ENCODE measurements at places on chromosomes 16 and 17.

- no peak for DNase-seq
These were observed 17.7 kb downstream of the CDIP1 start for GRCh38 chr16:4520913-4521312.

DNA sequence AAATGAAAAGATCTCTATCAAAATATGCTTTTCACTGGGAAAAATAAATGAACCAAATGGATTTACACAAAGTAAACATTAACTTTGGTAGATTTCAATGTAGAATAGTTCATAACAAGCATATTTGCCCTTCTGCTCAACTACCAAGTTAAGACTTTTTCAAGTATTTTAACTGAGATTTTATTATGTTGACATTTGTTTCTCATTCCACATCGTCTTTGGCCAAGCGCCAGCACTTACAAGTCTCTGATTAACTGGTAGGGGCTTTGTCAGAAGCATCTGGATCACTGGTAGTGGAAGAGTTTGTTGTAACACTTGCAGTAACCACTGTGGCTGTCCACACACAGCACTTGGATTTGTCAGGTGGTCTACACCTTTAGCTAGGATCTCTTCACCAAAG, 22.9 kb downstream of the SLFN12L start:
- DNase-seq, result no peak

DNA sequence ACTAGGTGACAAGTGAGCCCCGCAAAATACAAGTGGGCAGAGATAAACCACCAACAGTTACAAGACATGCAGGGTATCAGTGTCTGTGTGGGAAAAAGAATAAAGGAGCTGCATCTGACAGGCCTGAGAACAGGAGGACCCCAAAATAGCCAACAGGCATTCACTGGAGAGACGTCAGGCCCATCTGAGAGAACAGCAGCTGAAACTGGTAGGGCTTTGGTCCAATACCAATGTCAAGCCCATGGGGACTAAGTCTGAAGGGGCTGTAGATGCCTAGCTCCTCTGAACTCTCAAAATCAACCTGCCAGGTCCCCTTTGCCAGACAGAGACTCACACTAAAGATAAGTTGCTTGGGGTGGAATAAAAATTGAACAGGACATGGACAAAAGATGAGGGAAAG, 30.5 kb upstream of the TANC2 start:
- DNase-seq, result no peak

DNA sequence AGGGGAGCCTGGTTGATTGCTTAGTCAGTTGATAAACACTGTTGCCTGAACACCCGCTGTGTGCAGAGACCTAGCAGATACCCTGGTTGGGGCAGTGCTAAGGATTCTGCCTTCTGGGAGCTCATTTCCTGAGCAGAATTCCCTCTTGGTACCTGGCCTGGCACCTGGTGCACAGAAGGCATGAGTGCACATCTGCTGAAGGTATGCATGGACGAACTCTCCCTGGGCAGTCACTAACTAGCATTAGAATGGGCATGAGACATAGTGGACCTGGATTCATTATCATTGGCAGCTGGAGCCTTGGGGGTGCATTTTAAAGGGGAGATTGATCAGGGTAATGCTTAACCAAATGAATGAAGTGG, 13.1 kb downstream of the ADCY7 start:
- DNase-seq, result no peak

- no peak for DNase-seq
These were observed 212.2 kb upstream of the ZNF469 start for GRCh38 chr16:88170528-88170991.

DNA sequence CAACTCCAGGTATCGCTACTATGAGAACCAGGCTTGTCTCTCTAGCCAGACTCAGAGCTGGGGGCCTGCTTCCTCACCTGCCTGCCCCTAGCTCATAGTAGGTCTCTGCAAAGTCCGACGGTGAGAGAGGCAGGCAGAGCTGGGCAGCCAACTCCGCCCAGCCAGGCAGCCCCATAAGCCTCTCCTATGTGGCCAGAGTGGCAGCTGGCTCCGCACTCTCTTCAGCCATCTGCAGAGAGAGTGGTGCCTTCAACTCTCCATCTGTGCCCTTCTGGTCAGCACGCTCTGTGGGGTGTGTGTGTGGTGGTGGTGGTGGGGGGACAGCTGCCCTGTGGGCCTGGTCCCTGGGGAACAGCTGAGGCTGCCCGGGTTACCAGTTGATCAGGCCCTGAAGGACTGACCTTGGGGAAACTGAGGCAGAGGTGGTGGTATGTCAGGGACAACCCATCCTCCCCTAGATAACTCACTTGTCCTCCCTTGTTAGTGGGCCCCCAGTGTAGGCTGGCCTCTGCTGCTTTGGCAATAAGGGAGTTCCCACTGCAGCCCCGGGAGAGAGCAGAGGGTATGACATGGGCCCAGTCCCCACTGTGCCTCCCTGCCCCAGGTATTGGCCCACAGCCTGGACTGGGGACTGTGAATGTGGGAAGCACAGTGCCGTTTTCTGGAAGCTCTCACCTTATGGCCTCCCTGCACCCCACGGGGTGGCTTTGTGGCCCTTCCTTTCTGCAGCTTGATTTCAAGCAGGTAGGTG, 1.8 kb upstream of the ADGRG1 start:
- DNase-seq, result no peak

DNA sequence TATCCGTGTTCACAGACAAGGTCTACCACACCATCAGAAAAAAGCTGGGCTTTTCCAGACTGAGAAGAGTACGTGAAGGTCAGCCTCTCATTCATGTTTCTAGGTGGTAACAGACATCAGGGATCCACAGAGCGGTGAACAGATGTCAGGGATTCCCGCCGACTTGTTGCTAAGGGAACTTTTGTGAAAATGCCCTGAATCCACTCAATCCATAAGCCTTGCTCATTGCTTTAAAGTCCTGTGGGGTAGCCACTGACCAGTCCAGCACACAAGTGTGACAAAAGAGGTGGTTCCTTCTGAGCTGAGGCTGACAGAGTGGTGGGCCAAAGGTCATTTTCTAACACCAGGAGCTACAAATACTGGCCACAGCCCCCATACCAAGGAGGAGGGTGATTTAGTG, 5.9 kb downstream of the GAS7 start:
- DNase-seq, result no peak

DNA sequence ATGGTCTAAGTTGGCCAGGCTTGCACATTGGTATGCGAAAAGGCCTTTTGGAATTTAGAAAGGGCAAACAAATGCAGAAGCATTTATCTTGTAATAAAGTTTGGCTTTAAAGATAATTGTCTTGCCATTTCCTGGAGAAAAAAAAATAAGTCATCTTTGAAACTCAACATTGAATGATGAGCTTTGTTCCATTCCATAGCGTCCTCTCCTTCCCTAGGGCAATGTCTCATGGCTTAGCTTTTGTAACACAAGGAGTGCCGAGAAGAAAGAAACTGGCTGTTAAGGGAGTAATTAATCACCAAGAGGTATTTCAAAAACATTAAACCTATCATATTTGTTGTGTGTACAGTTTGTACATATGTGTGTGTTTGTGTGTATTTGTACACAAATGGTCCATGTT, 372.3 kb downstream of the NPIPA8 start:
- no peak for DNase-seq

GRCh38 chr16:1033128-1033679, 39.3 kb upstream of the SSTR5 start:
- DNase-seq, result no peak

DNA sequence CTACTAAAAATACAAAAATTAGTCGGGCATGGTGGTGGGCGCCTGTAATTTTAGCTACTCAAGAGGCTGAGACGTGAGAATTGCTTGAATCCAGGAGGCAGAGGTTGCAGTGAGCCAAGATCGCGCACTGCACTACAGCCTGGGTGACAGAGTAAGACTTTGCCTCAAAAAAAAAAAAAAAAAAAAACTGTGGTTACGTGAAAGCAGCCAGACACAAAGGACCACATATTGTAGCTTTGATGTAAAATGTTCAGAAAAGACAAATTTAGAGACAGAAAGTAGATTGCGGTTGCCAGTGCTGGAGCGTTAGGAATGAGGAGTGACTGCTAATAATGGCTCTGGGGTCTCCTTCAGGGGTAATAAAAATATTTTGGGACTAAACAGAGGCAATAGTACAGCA, 4.0 kb upstream of the MEAK7 start:
- no peak for DNase-seq

- DNase-seq, result no peak
These were observed 257.7 kb upstream of the FOXF1 start for GRCh38 chr16:86252596-86252995.

GRCh38 chr17:12230481-12231354, 210.0 kb downstream of the MAP2K4 start:
- peak; percentile 61 for DNase-seq

DNA sequence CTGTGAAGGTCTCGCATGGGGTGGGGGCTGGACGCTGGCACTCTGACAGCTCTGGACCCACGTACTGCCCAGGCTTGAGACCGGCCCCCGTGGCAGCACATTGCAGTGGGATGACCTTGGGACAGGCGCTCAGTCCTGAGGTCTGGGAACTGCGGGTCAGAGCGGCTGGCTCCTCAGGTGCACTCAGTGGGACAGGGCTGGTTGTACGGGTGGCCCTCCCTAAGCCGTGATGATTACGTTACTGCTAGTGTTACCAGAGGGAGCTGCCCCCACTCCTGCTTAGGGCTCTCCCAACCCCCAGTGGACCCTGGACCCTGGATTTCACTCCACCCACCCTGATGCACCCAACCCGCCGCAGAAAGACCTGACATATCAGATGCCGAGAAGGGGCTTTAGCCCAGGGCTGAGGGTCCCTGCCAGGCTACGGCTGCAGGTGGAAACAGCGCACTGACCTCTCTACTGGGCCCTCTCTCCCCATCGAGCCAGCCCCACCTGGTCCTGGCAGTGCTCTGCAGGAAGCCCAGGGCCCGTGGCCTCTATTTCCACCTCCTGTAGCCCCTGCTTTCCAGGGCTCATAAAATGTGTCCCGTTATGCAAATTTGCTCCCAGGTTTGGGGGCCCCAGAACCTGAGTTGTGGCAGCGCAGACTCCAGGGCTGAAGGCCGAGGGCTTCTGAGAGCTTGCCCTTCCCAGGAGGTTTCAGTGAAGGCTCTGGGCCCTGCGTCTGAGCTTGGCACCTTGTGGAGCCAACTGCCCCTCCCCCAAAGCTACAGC, 77.2 kb downstream of the RTN4RL1 start:
- DNase-seq, result no peak

DNA sequence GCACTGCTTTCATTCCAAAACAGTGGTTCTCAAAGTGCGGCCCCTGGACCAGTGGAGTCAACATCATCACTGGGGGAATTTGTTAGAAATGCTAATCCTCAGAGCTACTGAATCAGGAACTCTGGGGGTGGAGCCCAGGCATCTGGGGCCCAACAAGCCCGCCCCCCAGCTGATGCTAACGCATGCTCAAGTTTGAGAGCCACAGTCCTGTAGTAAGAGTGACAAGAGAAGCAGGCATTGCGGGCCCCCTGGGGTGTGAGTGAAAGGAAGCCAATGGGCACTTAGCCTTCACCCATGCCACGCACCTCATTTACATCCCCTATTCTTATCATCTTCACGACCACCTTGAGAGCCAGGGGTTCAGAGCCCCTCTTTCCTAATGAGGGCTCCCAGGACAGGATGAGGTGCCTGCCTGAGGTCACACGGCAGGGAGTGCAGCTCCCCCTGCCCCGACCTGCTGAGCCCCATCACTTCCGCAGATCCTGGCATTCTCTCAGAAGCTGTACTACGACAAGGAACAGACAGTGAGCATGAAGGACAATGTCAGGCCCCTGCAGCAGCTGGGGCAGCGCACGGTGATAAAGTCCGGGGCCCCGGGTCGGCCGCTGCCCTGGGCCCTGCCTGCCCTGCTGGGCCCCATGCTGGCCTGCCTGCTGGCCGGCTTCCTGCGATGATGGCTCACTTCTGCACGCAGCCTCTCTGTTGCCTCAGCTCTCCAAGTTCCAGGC, 9.1 kb downstream of the CA4 start:
- no peak for DNase-seq

DNA sequence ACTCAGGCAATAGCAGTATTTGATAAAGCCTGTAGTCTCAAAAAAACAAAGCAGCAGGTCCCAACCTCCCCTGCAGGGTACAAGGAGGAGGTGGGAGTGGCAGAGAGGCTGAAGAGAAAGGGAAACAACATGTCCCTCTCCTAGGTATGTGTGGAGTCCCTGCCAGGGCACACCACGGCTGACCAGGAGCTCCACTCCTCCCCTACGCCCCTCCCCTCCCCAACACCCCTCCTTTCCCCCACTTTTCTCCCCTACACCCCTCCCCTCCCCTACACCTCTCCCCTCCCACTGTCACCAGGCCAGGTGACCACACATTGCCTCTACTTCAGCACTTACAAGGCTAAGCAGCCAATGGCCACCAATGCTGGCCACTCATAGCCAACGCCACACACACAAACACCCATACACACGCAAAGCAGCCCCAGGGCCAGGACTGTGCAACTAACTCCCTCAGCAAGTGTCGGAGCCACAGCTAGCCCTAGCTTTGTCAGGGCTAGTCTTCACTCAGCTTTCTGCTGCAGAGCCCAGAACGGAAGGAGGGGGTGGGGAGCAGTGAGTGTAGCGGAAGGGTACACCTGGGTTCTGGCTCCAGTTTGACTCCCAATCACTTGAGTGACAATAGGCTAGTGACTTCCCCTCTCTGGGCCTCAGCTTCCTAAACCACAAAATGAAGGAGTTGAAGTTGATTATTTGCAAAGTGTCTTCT, 8.2 kb downstream of the CAVIN1 start:
- DNase-seq, result no peak

GRCh38 chr17:79870540-79870939, 31.3 kb upstream of the CBX4 start:
- DNase-seq, result no peak

DNA sequence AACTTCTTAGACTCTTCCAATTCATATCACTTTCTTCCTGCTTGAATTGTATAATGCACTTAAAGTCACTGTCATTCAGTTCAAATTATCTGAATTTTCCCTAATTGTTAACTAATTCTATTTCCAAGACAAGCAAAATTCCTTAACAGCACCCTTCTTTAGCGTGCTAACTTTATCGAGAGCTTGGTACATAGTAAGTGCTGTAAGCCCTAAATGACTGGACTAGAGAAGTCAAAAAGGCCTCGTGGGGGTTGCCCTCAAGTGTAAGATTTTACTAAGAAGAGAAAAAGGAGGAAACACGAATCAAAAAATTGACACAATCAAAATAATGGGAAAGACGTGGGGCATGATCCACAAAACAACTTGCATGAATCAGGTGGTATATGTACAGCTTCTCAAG, 11.3 kb downstream of the KANSL1 start:
- DNase-seq, result no peak

- no peak for DNase-seq
These were observed 16.5 kb downstream of the TSPOAP1 start for GRCh38 chr17:58312021-58312630.

GRCh38 chr17:50198026-50198669, 3.3 kb downstream of the COL1A1 start:
- DNase-seq, result no peak
